ENCODE measurements at places on chromosomes 4 and X.

GRCh38 chr4:3375688-3376087 is 66.1 kb upstream of the HGFAC start:
- DNase-seq = no peak

- no peak for DNase-seq
Measured at GRCh38 chr4:2408401-2408958, 10.0 kb downstream of the ZFYVE28 start.

DNA sequence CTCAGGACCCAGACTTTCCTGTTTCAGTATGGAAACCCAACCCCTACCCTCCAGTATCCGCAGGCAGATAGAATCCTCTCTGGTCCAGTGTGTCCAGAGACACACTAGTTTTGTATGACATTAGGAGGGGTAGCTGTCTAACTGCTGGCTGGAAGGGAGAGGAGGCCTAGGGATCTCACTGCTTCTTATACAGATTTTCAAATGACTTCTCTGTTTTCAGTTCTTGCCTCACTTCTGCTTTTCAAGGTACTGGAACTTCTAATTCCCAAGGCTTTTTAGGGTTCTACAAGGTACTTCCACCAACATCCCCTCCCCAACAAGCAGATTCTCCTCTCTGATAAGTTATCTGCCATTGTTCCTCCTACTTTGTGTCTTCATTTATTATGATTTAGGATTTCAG is 6.1 kb downstream of the SGCB start:
- DNase-seq = no peak

DNA sequence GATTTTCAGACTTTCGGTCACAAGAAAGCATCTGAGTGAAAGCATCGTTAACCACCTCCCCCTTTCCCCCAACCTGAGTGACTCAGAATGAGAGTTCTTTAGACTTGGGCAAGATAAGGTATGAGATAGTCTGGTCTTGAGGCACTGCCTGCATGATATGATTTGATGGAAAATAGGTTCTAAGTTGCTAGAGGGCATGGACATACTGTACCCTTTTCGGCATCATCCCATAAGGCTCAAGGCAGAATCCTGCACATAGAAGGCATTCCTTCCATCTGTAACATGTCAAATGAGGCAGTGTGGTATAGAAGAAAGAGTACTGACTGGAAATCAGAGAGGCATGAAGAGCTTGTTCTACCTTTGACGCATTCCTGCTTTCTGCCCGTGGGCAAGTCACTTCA is 16.8 kb upstream of the AMOT start:
- DNase-seq = no peak

DNA sequence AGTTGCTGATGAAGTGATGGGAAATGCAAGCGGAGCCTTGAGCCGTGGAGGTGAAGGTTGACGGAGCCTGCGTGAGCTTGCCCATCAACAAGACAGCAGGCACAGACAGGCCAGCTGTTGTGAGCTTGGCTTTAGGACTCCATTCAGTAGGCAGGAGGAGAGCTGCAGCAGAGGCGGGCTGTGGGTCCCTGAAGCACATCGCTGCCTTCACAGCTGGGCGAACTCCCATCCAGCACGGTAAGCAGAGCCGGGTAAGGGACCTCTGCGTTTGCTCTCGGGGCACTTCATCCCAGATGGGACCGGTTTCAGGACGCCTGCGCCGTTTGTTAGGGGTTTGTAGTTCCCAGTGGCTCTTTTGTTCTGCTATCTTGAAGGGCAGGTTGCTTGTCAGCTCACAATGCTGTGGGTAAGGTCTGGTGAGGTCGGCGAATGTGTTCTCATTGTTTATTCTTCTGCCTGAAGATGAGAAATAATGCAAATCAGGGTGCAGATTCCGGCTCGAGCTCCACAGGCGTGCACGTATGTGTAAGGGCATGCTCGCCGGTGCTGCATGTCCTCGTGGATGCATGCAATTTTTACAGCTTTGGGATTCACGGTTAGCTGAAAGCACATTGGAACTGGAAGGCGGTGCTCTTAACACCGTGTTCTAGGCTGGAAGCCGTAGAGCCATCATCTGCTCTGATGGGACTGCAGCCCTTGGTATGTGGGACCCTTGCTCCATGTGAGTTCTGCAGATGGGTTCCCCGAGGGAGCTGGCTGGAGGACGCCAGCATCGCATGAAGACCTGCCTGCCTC is 54.6 kb upstream of the CLDN34 start:
- DNase-seq = no peak

DNA sequence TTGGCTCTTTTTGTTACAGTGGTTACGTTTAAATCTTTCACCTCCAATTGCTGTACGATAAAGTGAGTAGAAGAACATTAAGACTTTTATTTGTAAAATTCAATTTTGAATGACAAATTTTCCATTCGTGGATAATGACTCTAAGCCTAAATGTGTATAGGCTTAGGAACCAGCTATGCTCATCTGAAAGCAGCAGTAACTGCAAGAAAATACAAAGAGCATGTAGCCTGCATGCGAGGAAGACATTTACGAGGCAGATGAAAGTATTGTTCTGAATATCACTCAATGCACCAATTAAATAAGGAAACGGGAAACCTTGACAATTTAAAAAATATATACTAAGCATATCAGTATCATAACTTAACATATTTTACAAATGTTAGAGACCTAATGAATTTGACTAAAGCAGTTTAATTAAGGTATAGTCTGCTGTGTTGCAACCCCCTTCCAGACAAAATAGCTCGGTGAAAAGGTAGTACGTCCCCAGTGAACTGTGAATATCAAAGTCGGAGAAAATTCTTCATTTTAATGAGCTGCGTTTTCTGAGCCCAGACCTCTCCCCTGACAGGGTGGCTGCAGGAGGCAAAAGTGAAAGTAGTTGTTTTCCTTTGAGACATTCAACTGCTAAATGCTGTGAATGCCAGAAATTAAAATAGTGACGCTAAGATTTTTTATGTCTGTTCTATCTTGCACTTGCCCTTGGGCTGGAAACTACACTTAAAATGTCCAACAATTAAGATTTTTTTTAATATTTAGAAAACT is 1236.5 kb upstream of the TENM3 start:
- DNase-seq = no peak

- DNase-seq = no peak
Measured at GRCh38 chrX:144333429-144333828, 449.6 kb downstream of the UBE2NL start.

DNA sequence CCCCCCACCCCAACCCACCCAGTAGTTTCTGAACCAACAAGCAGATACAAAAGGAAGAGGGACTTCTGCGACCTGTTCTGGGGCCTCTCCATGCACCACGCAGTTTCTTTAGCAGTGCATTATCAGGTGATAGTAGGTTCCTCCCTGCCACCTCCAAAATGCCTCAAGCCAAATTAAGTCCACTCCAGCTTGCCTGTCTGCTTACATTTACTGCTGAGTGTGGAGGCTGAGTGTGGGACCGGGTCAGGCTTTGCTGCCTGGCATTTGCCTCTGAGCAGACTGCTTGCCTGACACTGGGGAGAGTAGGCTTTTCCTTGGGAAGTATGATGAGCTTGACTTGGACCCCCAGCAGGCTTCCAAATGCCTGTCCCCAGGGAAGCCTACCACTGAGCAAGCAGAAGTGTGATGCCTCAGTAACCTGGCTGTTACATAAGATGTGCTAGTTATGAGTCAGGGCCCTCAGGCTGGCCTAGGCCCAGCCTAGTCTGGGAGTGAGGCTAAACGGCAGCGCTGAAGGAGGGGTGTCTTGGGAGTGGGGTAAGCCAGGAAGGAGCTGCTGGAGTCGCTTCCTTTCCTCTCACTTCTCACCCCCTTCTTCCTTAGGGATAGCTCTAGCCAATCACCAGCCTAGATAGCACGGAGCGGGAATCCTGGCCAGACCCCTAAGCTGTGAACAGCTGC is 9.0 kb downstream of the TSC22D3 start:
- no peak for DNase-seq

DNA sequence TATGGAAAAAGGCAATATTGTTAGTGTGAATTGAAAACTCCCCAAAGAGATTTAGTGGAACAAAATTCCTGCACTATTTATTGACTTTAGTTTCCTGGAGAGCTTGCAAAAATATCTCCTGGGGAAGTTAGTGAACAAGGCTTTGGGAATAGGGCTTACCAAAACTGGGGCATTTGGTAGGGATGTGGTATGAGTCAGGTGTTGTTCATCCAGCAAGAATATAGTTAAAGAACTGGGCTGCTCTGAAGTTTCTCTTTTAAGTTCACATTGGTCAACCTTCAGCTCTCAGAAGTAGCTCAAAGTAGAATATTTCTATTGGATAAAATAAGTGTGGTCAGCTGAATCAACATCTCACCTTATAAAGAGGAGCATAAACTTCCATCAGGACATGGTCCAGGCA is 185.0 kb downstream of the CPE start:
- DNase-seq = no peak

DNA sequence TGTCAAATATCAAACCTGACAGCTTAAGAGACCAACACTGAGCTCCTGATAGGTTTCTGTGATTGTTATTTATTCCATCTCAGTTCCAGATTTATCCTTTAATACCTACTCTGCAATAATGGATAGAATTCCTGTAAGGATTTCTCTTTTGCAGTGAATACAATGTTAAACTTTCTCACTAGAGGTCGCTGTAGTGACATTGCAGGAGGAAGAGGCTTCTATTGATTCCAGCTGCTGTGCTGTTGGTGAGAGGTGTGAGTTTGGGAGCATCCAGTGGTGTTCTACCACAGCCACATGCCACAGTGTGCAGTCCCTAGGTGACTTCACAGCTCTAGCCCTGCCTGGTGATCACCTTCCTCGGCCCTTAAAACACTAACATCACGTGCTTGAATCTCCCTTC is 34.6 kb upstream of the DCAF8L2 start:
- no peak for DNase-seq

DNA sequence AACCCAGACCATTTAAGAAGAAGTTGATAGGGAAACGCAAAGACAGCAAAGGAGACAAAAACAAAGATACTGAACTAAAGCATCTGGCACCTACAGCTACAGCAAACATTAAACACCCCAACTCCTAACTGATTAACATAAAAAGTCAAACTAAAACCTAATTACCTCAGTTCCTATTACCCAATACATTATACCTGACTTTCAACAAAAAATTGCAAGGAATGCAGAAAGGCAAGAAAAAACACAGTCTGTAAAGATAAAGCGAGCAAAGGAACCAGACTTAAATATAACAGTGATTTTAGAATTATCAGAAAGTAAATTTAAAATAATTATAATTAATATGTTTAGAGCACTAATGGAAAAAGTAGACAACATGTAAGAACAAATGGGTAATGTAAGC is 9.4 kb upstream of the FMR1 start:
- DNase-seq = no peak

DNA sequence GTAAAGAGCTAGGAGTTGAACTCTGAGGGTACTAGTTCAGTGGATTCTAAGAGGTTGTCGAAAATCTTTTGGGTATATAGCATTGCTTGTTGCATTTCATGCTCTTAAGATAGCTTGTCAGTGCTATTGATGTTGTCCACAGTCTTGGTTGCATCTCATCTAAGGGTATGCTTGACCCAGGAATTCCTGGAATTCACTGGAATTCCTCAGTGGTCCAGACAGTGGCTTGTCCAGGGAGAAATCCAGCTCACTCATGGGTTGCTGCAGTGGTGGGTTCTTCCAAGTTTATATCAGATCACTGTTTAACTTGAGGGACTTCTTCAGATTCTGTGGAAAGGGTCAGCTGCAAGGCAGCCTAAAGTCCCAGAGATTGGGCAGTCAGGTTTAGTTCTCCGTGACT is 29.8 kb upstream of the SMARCAD1 start:
- DNase-seq = no peak

Data from activated naive CD4-positive, alpha-beta T cell treated with anti-CD3 and anti-CD28 coated beads, Interleukin-2, amount 50 U/mL, for 16 hours (primary cell).